Neural crest cell (in vitro differentiated cells): ENCODE measurements at places on chromosomes 3 and 15.

- H3K27me3 ChIP-seq, result no peaks in the 10 kb centered on the region
- H3K36me3 ChIP-seq, result peaks cover 2% of the 10 kb centered on the region
- peak overlapping the region; percentile 96 for H3K4me3 ChIP-seq
- H3K27ac ChIP-seq, result no peak overlapping the region
- H3K4me1 ChIP-seq, result peaks cover 29% of the 10 kb centered on the region
- DNase-seq, result no peak
Observed at GRCh38 chr3:196079682-196080081, 2.2 kb downstream of the TFRC start.

DNA sequence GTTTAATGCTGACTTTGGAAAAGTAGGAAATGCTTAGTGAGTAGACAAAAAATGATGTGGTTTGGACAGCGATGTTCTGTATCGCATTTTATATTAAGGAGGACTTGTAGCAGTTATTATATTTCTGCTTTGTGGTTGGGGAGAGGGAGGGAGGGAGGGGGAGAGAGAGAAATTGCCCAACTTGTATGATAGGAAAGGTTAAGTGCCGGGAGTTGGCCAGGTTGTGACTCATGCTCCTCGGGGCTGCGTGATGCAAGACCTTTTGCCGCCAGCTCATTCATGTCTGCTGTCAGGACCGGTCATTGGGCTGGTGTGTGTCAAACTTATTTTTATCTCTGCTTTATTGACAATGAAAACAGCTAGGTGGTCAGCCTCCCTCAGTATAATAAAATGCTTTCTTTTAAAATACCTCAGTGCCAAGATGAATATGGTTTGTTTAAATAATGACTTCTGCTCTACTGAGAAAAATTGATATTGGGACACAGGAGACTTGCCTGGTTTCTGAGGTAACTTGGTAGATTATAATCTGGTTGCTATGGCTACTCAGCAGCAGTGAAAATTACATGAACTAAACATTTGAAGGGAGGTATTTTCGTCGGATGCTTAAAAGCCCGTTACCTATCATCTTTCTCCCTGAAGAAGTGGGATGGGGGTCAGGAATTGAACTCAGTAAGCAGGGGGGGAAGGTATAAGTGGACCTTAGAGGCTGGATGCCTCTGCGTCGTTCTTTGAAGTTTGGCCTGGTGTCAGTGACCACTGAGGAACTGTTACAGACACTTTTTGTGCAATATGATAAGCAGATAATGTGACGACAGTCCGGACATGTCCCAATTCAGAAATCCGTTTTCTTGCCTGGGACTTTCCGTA, 90.7 kb downstream of the FNDC3B start:
- peaks cover 62% of the 10 kb centered on the region for H3K4me1 ChIP-seq
- no peaks in the 10 kb centered on the region for H3K27me3 ChIP-seq
- peaks cover 7% of the 10 kb centered on the region for H3K36me3 ChIP-seq
- no peak overlapping the region for H3K4me3 ChIP-seq

GRCh38 chr3:55474213-55474632, 12.9 kb downstream of the WNT5A start:
- no peak overlapping the region for H3K4me3 ChIP-seq
- H3K36me3 ChIP-seq, result peaks cover 6% of the 10 kb centered on the region
- DNase-seq, result no peak

DNA sequence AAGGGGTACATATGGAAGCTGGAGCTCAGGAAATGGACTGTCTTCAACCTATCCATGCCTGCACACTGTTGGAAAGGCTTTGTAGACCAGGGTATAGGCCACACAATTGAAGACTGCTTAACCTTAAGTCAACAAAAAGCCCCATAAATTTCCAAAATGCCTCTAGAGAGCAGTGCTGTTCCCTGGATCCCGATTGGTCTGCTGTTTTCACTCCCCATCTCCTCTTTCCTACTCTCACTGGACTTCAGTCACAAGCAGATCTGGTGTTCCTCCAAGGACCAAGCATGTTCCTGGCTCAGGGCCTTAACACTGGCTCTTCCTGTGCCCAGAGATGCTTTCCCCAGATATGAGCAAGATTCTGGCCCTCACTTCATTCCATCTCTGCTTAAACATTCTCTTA, 22.8 kb upstream of the LRRC34 start:
- H3K27me3 ChIP-seq, result no peaks in the 10 kb centered on the region
- H3K4me1 ChIP-seq, result peaks cover 11% of the 10 kb centered on the region
- H3K4me3 ChIP-seq, result no peak overlapping the region
- H3K27ac ChIP-seq, result no peak overlapping the region
- no peaks in the 10 kb centered on the region for H3K36me3 ChIP-seq
- DNase-seq, result no peak

DNA sequence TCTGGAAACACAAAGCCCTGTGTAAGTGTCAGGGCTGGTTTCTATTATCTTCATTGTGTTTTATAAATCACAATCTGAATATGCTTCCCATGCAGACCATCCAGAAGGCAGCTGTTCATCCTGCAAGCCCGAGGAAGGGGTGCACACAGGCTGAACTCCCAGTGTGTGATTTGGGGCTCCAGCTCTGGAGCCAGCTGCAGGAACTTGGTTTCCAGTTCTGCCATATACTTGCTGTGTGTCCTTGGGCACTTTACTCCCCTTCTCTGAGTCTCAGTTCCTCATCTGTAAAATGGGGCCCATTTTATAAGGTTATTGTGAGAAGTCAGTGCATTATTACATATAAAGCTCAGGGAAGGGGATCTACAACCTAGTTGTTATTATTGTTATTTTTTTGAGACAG, 22.6 kb downstream of the CYP8B1 start:
- no peak for DNase-seq
- H3K36me3 ChIP-seq, result no peaks in the 10 kb centered on the region
- H3K27me3 ChIP-seq, result no peaks in the 10 kb centered on the region

- DNase-seq, result no peak
- H3K4me1 ChIP-seq, result peaks cover 23% of the 10 kb centered on the region
- H3K4me3 ChIP-seq, result no peak overlapping the region
- no peaks in the 10 kb centered on the region for H3K27me3 ChIP-seq
- no peak overlapping the region for H3K27ac ChIP-seq
Observed at GRCh38 chr15:41927536-41927935, 33.7 kb upstream of the SPTBN5 start.

DNA sequence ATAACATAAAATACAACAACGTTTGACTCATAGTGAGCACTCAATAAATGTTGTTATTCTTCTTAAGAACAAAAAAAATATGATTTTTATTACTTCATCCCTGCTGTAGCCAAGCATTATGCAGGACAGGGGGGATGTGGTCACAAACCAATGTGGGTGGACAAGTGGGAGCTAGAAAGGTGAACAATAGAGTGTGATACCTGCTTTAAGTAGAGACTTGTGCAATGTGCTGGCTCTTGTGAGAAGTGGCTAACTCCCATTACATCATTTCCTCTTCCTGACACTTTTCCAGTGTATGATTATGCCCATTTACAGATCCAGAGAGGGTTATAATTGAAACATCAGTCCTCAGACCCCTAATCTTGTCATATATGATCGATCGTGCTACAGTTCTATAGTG, 193.6 kb downstream of the UBE2E2 start:
- no peaks in the 10 kb centered on the region for H3K36me3 ChIP-seq
- H3K27me3 ChIP-seq, result no peaks in the 10 kb centered on the region
- no peak overlapping the region for H3K27ac ChIP-seq
- DNase-seq, result no peak

DNA sequence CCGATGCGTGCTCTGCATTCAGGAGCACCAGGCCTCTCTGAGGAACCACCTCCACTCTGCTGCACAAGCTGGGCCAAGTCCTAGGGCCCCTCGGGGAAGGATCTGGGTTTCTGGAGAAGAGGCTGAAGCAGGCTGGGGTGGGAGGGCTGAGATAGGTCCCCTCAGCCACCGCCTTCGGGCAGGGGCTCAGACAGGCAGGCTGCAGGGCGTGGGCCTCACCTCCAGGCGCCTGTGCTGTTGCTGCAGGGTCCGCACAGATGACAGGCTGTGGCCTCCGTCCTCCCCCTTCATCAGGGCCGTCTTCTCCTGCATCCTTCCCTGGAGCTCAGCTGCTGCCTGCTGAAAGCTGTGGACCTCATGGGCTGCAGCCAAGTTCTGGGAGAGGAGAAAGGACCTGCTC, 15.2 kb downstream of the PLA2G4B start:
- H3K27me3 ChIP-seq, result no peaks in the 10 kb centered on the region
- no peak overlapping the region for H3K4me3 ChIP-seq
- no peak for DNase-seq
- H3K27ac ChIP-seq, result no peak overlapping the region

DNA sequence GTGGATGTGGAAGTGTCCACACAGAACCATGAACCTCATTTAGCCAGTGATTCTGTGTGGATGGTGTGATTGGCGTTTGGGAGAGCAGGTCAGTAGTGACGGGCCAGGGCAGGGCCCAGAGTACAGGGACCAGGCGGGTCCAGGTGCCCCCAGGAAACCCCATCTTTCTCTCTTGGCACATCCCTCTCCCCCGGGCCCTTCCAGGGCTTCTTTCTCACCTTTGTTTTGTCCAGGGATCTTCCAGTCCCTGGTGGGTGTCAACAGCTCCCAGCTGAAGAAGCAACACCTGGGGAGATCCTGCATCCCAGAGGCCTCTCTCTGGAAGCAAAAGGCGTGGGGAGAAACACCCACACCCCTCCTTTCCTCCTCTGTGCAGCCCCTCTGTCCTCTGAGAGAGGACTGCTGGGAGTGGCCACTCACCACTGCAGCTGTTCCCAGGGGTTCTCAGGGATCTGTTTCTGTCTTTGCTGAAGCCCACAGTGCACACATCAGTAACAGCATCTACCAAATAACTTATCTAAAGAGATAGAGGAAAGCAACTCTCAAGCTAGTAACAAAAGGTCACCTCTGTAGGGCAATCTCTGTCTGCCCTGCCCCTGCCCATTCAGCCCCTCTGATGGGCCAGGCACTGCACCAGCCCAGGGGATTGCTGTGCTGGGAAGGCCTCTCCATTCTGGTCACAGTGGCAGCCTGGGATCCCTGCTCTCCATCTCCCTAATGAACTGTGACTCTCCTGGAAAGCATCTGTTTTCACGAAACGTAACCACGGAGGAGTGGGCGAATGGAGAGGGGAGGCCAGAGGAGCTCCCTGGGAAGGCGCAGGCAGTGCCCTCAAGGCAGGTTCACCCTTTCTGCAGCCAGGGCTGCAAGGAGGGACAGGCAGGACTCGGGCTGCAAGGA, 98.3 kb upstream of the ALDH1A3 start:
- no peaks in the 10 kb centered on the region for H3K27me3 ChIP-seq
- no peak overlapping the region for H3K4me3 ChIP-seq
- H3K4me1 ChIP-seq, result no peaks in the 10 kb centered on the region
- no peak overlapping the region for H3K27ac ChIP-seq
- DNase-seq, result no peak

DNA sequence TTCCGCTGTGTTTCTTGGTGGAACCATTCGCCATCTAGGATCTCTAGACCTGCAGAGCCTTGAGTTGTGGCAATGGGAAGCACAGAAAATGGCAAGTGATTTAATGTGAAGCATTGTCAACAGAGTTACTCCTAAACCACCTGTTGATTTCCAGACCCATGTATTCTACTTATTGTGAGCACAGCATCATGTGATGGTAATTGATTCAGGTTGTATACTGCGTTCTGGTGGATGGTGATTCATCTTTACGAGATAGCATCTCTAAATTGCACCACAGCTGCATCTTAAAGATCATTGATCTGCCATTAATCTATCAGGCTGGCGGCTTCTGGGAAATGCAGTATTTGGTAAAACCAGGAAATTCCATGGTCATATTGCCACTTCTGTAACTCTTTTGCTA, 7.4 kb downstream of the RTP4 start:
- H3K27me3 ChIP-seq, result no peaks in the 10 kb centered on the region
- DNase-seq, result no peak
- H3K27ac ChIP-seq, result no peak overlapping the region
- no peaks in the 10 kb centered on the region for H3K36me3 ChIP-seq
- no peaks in the 10 kb centered on the region for H3K4me1 ChIP-seq

GRCh38 chr3:23594894-23595670, 210.7 kb upstream of the UBE2E1 start:
- H3K36me3 ChIP-seq, result peaks cover 6% of the 10 kb centered on the region
- no peak for DNase-seq
- peaks cover 27% of the 10 kb centered on the region for H3K4me1 ChIP-seq
- H3K27me3 ChIP-seq, result no peaks in the 10 kb centered on the region
- no peak overlapping the region for H3K27ac ChIP-seq
- no peak overlapping the region for H3K4me3 ChIP-seq

GRCh38 chr15:84666373-84666772, 8.4 kb upstream of the NMB start:
- H3K36me3 ChIP-seq, result peaks cover 19% of the 10 kb centered on the region
- DNase-seq, result no peak
- no peak overlapping the region for H3K27ac ChIP-seq
- no peaks in the 10 kb centered on the region for H3K4me1 ChIP-seq

GRCh38 chr3:49351521-49352011, 6.6 kb downstream of the GPX1 start:
- no peak for DNase-seq
- peak overlapping the region; percentile 86 for H3K27ac ChIP-seq
- H3K36me3 ChIP-seq, result peaks cover 11% of the 10 kb centered on the region
